Endothelial cell of coronary artery (primary cell): ENCODE measurements at places on chromosomes 7 and 10. TPM values are rescaled to one million over a fixed set of nuclear protein-coding genes. Genes with fewer than 3 reads are reported as not detected.

C10orf90 gene
- not detected in 2 replicates for total RNA-seq

ZNF438 gene
- 4.2 and 5.0 TPM in 2 replicates for total RNA-seq

SERPINE1 gene
- 1,365 and 3,900 TPM in 2 replicates for total RNA-seq

SUGCT gene
- 3.1 and 3.4 TPM in 2 replicates for total RNA-seq

NME8 gene
- total RNA-seq = not detected in 2 replicates

TSPAN33 gene
- total RNA-seq = 0.27 and 0.38 TPM in 2 replicates

CRPPA gene
- total RNA-seq = 0.85 and 0.99 TPM in 2 replicates

ATP5F1C gene
- total RNA-seq = 260 and 276 TPM in 2 replicates

FASTK gene
- 50.7 and 57.6 TPM in 2 replicates for total RNA-seq

PLOD3 gene
- total RNA-seq = 58.9 and 99.5 TPM in 2 replicates

PVRIG gene
- total RNA-seq = not detected in 2 replicates

MRPS17 gene
- total RNA-seq = 20.4 and 26.9 TPM in 2 replicates

C7orf33 gene
- total RNA-seq = not detected in 2 replicates

PKD1L1 gene
- 0.90 and 3.7 TPM in 2 replicates for total RNA-seq

HOXA5 gene
- 5.9 and 7.9 TPM in 2 replicates for total RNA-seq

VSTM2A gene
- not detected in 2 replicates for total RNA-seq

ZNF212 gene
- 4.3 and 4.7 TPM in 2 replicates for total RNA-seq

MUC12 gene
- not detected in 2 replicates for total RNA-seq

GPR158 gene
- under 0.01 and 0.38 TPM in 2 replicates for total RNA-seq

PAX2 gene
- not detected in 2 replicates for total RNA-seq

ABCB1 gene
- 3.0 and 9.8 TPM in 2 replicates for total RNA-seq

DNAJB6 gene
- total RNA-seq = 109 and 120 TPM in 2 replicates

MARVELD1 gene
- 11.2 and 12.5 TPM in 2 replicates for total RNA-seq

C10orf88 gene
- total RNA-seq = 13.3 and 15.5 TPM in 2 replicates

HOXA3 gene
- total RNA-seq = 0.63 and 0.75 TPM in 2 replicates

XRCC2 gene
- total RNA-seq = 2.0 and 3.7 TPM in 2 replicates

NEUROD6 gene
- not detected in 2 replicates for total RNA-seq

SFTPA1 gene
- not detected in 2 replicates for total RNA-seq

OR2A42 gene
- total RNA-seq = 0.09 TPM in 1 of 2 replicates, not detected in the other

PAPOLB gene
- under 0.01 and 0.09 TPM in 2 replicates for total RNA-seq

ENKUR gene
- 0.18 TPM in 1 of 2 replicates, not detected in the other for total RNA-seq

KCNH2 gene
- under 0.01 TPM in 1 of 2 replicates, not detected in the other for total RNA-seq

RAMP3 gene
- not detected in 2 replicates for total RNA-seq

OR2A12 gene
- total RNA-seq = not detected in 2 replicates

RET gene
- total RNA-seq = 0.09 TPM in 2 replicates

GIMAP2 gene
- 47.5 and 55.9 TPM in 2 replicates for total RNA-seq

ADAMTS14 gene
- total RNA-seq = 0.19 TPM in 1 of 2 replicates, not detected in the other

HMX3 gene
- total RNA-seq = not detected in 2 replicates

FLNC gene
- total RNA-seq = 152 and 239 TPM in 2 replicates

DLX5 gene
- total RNA-seq = not detected in 2 replicates

PNLIPRP3 gene
- not detected in 2 replicates for total RNA-seq

PDK4 gene
- total RNA-seq = 4.2 and 20.9 TPM in 2 replicates

PNLIPRP2 gene
- total RNA-seq = not detected in 2 replicates

SPDYE9 gene
- total RNA-seq = not detected in 2 replicates

AGAP5 gene
- 1.6 and 4.4 TPM in 2 replicates for total RNA-seq

SLC13A1 gene
- total RNA-seq = not detected in 2 replicates
